ENCODE measurements at places on chromosomes 6 and 20.

GRCh38 chr6:131949909-131950766 is 1.0 kb downstream of the CCN2 start:
- DNase-seq = peak; percentile 50

- DNase-seq = no peak
Observed at GRCh38 chr6:170173335-170173881, 117.5 kb downstream of the DLL1 start.

DNA sequence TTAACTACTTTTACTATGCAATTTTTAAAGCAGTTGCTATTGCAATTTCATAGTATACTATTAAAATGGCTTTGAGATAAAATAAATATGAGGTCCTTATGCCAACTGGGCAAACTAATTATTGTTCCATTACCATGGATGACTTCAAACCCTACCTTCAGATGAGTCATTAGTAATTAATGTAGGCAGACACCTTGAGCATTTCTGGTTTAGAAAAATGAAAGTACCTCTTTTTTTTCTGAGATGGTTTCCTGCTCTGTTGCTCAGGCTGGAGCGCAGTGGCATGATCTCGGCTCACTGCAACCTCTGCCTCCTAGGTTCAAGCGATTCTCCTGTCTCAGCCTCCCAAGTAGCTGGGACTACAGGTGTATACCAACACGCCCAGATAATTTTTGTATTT is 11.9 kb downstream of the ASF1A start:
- DNase-seq = no peak

DNA sequence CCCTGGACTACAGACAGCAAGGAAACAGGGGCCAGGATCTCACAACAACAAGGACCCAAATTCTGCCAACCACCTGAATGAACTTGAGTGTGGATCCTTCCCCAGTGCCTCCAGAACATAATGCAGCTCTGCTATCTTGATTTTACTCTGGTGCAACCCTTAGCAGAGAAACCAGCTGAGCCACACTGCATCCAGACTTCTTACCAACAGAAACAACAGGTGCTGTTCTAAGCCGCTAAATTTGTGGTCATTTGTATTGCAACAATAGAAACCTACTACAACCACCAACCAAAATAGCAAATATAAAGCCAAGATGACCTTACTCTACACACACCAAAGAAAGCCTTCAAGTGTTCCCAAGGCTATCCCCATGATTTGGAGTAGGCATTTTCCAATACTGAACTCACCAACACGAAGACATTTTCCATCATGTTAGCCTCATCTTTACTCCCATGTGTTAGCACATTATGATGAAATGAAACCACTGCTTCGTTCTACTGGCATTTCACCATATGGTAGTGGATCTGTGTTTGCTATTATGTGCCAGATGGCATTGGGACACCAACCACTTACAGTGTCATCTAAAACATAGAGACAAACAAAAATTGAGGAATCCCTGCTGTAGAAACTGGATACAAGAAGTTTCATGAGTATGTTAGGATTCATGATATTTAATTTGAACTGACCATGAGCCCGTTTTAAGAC is 249.8 kb upstream of the ID4 start:
- DNase-seq = no peak

GRCh38 chr6:101645770-101646169 is 252.3 kb downstream of the GRIK2 start:
- no peak for DNase-seq
